ENCODE measurements at places on chromosomes 12 and 14. TPM values are rescaled to one million over a fixed set of nuclear protein-coding genes. Genes with fewer than 3 reads are reported as not detected.
A peak's percentile ranks its signal among the peaks of the same experiment; 100 is the strongest.

- peak; percentile 49 for DNase-seq
These were observed 15.3 kb downstream of the AREL1 start for GRCh38 chr14:74697543-74697942.

- no peak for DNase-seq
These were observed 1.3 kb upstream of the JDP2 start for GRCh38 chr14:75426332-75427125.

DNA sequence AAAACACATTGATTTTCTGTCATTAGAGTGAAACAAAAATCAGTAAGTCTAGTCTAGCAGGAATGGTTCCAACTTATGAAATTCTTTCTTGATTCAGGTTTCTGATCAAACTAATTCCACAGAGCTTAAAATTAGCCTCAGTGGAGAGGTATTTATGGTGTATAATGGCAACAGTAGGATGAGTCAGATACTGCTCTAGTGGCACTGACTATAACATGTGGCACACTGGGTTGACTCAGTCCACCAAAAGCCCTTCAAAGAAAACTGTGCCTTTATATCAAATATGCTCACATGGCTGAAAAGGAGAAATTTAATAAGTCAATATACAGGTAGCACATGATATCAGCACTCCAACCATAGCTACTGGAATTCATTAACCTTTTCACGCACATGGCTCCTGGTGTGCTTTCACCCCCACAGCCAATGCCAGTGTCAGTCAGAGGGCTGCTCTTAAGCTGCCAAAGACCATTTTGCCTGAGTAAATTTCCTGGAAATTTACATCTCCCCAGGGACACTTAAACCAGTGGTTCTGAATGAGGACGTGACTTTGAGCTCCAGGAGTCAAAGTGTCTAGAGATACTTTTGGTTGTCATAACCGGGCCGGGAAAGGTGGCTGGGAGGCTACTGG, 21.7 kb upstream of the CATSPERB start:
- no peak for DNase-seq

Gene VASH1
- 3.9 TPM for total RNA-seq
